ENCODE measurements at places on chromosomes 12 and 14.

- H3K27ac ChIP-seq: no peak overlapping the region
- H3K27me3 ChIP-seq: no peaks in the 10 kb centered on the region
- H3K36me3 ChIP-seq: no peaks in the 10 kb centered on the region
- DNase-seq: no peak
- H3K4me3 ChIP-seq: no peak overlapping the region
These were observed 50.3 kb downstream of the BCL2L14 start for GRCh38 chr12:12121061-12121460.

DNA sequence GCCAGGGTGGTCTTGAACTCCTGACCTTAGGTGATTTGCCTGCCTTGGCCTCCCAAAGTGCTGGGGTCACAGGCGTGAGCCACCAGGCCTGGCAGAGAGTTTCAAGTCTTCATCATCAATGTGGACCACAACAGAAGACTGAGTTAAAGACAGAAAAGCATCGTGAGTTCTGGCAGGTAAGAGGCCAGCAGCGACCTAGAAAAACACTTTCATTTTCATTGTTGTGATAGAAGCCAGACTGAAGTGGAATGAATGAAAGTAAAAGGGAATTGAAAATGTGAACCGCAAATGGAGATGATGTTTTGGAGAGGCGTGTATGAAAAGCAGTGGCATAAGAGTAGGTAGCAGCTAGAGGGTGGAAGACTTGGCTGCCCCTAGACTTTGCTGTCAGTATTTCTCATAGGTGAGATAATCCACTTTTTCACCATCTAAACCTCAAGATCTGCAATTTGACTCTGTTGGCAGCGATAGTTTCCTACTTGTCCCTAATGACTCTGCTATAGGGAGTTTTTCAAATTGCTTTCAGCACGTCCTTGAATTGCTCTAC, 47.1 kb upstream of the PLEKHA5 start:
- no peaks in the 10 kb centered on the region for H3K36me3 ChIP-seq
- no peak overlapping the region for H3K27ac ChIP-seq
- DNase-seq: no peak
- no peaks in the 10 kb centered on the region for H3K4me1 ChIP-seq
- H3K27me3 ChIP-seq: no peaks in the 10 kb centered on the region

- no peaks in the 10 kb centered on the region for H3K27me3 ChIP-seq
- H3K4me3 ChIP-seq: no peak overlapping the region
- no peak overlapping the region for H3K27ac ChIP-seq
- no peaks in the 10 kb centered on the region for H3K36me3 ChIP-seq
These were observed 10.2 kb upstream of the FLRT2 start for GRCh38 chr14:85519661-85520305.

DNA sequence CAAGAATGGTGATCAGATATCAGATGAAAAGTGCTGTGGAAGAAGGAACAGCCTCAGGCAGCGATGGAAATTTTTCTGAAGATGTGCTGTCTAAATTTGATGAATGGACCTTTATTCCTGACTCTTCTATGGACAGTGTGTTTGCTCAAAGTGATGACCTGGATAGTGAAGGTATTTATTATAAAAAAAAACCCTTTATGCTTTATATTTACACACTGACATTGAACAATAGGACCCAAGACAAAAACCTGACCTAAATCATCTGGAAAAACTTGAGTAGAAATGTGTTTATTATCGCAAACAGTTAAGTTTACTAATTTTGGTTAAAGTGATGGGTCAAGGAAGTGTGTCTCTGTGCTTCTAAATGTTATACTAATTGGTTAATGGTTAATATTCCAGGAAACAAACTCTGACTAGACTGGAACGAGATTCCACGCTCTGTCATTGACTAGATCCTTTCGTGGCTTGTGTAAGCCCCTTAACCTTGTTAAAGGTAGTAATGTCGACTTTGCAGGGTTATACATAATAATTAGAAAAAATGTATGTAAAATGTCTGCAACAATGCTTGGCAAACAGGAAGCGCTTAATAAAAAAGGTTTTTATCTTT, 62.7 kb downstream of the LRRK2 start:
- no peaks in the 10 kb centered on the region for H3K4me1 ChIP-seq
- no peaks in the 10 kb centered on the region for H3K27me3 ChIP-seq
- no peak overlapping the region for H3K4me3 ChIP-seq
- no peaks in the 10 kb centered on the region for H3K36me3 ChIP-seq

GRCh38 chr12:105713606-105714305, 383.3 kb downstream of the C12orf75 start:
- H3K27me3 ChIP-seq: peaks cover 8% of the 10 kb centered on the region
- H3K4me3 ChIP-seq: no peak overlapping the region
- no peak for DNase-seq
- H3K4me1 ChIP-seq: no peaks in the 10 kb centered on the region
- H3K36me3 ChIP-seq: no peaks in the 10 kb centered on the region

GRCh38 chr14:23125011-23125410, 6.0 kb upstream of the CEBPE start:
- H3K27ac ChIP-seq: no peak overlapping the region
- H3K36me3 ChIP-seq: no peaks in the 10 kb centered on the region
- peaks cover 16% of the 10 kb centered on the region for H3K4me1 ChIP-seq
- H3K4me3 ChIP-seq: no peak overlapping the region
- DNase-seq: no peak
- no peaks in the 10 kb centered on the region for H3K27me3 ChIP-seq

- no peak overlapping the region for H3K4me3 ChIP-seq
- no peaks in the 10 kb centered on the region for H3K4me1 ChIP-seq
- H3K36me3 ChIP-seq: no peaks in the 10 kb centered on the region
- no peak for DNase-seq
- no peak overlapping the region for H3K27ac ChIP-seq
These were observed 15.1 kb downstream of the FAIM2 start for GRCh38 chr12:49888461-49889151.

All from activated naive CD8-positive, alpha-beta T cell treated with anti-CD3 and anti-CD28 coated beads, Interleukin-2, amount 50 U/mL, for 24 hours (primary cell).